ENCODE measurements at places on chromosomes 7 and 10.

- DNase-seq: no peak
Measured at GRCh38 chr10:106114656-106115186, 1049.8 kb downstream of the SORCS1 start.

- no peak for DNase-seq
Measured at GRCh38 chr10:49330127-49330665, 31.2 kb downstream of the C10orf71 start.

- DNase-seq: no peak
Measured at GRCh38 chr7:1377111-1377909, 82.0 kb downstream of the MICALL2 start.

GRCh38 chr10:118035354-118036005, 11.3 kb downstream of the RAB11FIP2 start:
- no peak for DNase-seq

GRCh38 chr10:70576803-70577517, 25.6 kb downstream of the PRF1 start:
- no peak for DNase-seq

GRCh38 chr7:20735346-20736065, 51.2 kb downstream of the SP8 start:
- no peak for DNase-seq

GRCh38 chr10:103177123-103177522, 15.9 kb downstream of the NT5C2 start:
- DNase-seq: no peak

All from stimulated activated CD4-positive, alpha-beta T cell treated with anti-CD3 and anti-CD28 coated beads, Interleukin-1b, Interleukin-23, amount 100 ng/mL, for 1 hour (primary cell).